ENCODE measurements at places on chromosomes 5 and 9.

GRCh38 chr9:34493972-34494535 is 28.7 kb downstream of the ENHO start:
- peak; percentile 12 for DNase-seq

DNA sequence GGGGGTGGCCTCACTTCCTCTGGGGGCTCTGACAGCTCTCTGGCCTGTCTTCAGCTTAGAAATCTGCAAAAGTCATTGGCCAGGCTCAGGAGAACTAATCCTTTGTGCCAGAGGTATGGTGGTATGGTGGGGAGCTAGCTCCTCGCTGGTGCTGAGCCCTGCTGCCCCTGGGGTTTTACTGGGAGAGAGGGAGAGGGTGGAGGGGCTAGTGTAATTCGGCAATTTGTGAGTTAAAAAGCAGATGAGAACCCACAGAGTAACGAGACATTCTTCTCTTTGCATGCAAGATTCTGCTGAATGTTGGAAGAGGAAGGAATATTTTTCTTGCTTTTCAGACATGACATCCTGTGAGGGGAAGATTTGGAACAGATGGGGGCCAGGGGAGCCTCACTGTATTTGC is 65.5 kb upstream of the SPRY4 start:
- DNase-seq = no peak

GRCh38 chr9:92191801-92192200 is 76.6 kb upstream of the SPTLC1 start:
- no peak for DNase-seq

GRCh38 chr9:113373256-113373655 is 3.5 kb downstream of the HDHD3 start:
- DNase-seq = no peak

DNA sequence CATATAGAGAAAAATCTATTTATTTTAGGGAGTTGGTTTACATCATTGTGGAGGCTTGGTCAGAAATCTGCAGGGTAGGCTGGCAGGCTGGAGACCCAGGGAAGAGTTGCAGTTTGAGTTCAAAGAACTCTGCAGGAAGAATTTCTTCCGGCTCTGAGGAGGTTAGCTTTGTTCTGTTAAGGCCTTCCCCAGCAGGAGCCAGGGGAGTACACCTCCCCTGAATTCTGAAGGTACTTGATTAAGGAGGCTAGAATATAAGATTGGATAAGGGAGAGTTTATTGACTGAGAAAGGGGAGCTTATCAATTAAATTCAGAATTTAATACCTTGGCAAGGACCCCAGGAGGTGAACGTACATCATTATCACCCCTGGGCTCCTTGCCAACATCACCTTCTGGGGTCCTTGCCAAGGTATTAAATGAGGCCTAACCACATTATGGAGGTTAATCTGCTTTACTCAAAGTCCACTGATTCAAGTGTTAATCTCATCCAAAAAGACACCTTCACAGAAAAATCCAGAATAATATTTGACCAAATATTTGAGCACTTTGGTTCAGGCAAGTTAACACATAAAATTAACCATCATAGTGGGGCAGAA is 351.7 kb downstream of the CWC27 start:
- DNase-seq = no peak

- no peak for DNase-seq
These were observed 179.7 kb upstream of the DAB2 start for GRCh38 chr5:39604491-39604890.

- DNase-seq = peak; percentile 59
These were observed 28.6 kb downstream of the PCDH1 start for GRCh38 chr5:141849415-141850243.

GRCh38 chr9:38127271-38127839 is 58.3 kb upstream of the SHB start:
- DNase-seq = no peak

GRCh38 chr5:18037718-18038117 is 403.5 kb downstream of the TAF11L14 start:
- DNase-seq = no peak

DNA sequence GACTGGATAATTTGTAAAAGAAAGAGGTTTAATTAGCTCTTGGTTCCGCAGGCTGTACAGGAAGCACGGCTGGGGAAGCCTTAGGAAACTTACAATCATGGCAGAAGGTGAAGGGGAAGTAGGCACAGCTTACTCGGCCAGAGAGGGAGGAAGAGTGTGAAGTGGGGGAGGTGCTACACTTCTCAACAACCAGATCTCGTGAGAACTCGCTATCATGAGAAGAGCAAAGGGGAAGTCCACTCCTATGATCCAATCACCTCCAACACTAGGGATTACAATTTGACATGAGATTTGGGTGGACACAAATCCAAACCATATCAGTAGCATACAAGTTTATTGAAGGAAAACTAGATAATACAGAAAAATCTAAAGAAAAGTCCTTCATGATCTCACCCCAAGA is 39.9 kb downstream of the NEURL1B start:
- no peak for DNase-seq

DNA sequence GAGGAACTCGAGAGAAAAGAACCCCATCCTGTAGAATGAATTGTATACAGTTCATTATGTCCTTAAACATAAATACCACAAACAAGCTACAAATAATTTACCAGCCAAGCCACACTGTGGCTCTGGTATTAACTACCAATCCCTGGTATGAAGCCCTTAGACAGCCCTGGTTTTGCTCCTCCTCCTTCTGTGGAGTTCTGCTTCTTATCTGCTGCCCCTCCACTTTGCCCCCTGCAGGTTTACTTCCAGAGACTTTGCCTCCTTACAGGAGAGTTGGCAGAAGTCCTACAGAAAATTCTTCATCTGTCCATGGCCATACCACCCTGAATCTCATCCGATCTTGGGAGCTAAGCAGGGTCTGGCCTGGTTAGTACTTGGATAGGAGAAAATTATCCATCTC is 219.8 kb downstream of the ACTL7B start:
- no peak for DNase-seq

DNA sequence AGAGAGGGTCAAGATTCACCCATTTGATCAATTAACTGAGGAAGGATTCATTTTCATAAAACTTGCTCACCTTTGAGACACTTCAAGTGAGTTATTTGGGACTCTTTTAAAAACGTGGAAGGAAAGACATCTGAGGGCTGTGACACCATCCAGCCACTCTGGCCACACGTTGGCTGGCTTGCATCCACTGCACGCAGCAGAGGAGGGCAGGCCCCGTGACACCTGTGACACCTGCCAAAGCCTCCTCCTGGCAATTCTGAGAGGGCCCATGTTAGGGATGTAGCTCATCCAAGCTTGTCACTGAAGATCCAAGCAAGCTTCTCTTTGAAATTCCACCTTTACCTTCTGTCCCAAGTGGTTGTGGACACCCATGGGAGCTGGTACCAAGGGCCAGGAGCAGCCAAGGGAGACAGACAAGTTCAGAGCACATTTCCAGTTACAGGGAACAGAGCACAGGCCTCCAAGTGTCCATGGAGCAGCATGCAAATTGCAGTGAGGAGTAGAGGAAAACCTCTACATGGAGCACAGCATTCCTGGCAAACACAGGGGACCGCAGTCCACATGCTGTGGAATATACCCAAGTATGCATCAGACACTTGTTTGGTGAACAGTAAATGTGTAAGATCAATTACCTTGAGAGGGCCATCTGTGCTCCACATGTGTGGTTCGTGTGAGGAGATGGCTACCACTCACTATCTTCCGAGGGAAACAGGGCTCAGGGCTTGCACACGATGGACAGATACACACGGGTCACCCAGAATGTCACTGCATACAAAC is 4.8 kb downstream of the PRSS3 start:
- no peak for DNase-seq

GRCh38 chr5:178227929-178228328 is 4.7 kb downstream of the PHYKPL start:
- no peak for DNase-seq

DNA sequence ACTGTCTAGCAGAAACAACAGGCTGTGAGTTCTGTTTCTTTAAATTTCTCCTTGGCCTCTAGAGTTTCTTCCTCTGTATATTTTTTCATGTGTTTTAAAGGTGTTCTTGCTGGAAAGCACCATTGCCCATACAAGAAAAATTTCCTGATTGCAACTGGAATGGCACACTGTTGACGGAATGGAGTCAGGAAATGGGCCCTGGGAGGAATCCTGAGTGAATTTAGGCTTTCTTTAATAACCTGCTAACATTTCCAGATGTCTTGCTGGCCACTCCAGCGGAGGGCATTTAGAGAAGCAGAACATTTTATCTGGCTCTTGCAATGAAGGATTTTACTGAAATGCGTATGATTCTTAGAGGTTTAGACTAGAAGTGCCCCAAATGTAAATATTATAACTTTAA is 736.3 kb downstream of the TAF11L14 start:
- DNase-seq = no peak

- no peak for DNase-seq
These were observed 7.1 kb downstream of the EIF4E1B start for GRCh38 chr5:176637556-176637955.

DNA sequence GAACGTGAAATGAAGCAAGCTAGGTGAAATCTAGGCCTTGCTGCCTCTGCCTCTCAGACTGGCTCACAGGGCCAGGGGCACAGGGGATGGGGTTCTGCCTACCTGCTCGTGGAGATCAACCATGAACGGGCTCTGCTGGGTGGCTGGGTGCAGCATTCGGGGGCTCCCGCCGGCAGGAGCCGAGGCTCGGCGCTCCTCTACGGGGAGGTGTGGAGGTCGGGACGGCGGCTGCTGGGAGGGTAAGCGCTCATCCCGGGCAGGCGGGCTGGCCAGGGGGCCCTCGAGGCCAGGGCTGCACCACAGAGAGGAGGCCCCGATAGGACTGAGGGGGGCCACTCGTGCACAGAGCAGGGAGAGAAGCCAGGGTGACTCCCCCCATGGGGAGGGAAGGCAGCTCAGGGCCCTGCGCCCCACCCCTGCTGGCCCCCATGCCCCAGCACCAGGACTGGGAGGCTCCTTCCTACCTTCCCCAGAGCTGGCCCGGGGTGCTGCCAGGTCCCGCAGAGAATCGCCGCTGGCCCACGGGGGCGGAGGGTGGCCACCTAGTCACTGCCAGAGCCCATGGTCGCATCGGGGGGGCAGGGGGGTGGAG is 5.2 kb downstream of the RNF44 start:
- no peak for DNase-seq

- no peak for DNase-seq
These were observed 309.6 kb downstream of the EPB41L4A start for GRCh38 chr5:112109331-112110007.

GRCh38 chr5:54415147-54415546 is 40.4 kb upstream of the HSPB3 start:
- no peak for DNase-seq

- no peak for DNase-seq
These were observed 5.0 kb upstream of the CXXC5 start for GRCh38 chr5:139642891-139643871.

DNA sequence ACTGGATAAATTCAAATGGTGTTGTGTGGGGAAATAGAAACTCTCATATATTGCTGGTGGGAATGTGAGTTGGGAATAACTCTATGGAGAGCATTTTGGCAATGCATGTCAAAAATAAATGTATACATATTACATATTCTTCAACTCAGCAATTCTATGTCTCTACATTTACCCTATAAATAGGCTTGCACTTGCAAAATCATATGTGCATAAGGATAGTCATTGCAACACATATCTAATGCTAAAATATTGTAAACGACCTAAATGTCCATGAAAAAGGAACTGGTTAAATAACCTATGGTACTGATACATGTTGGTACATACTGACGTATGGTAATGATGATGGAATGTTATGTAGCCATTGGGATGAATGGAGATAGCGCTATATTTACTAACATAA is 94.5 kb upstream of the CHD1 start:
- DNase-seq = no peak
